ENCODE measurements at places on chromosomes 7 and 10.

GRCh38 chr7:118250860-118251494 lies 26.5 kb downstream of the ANKRD7 start:
- DNase-seq, result no peak

DNA sequence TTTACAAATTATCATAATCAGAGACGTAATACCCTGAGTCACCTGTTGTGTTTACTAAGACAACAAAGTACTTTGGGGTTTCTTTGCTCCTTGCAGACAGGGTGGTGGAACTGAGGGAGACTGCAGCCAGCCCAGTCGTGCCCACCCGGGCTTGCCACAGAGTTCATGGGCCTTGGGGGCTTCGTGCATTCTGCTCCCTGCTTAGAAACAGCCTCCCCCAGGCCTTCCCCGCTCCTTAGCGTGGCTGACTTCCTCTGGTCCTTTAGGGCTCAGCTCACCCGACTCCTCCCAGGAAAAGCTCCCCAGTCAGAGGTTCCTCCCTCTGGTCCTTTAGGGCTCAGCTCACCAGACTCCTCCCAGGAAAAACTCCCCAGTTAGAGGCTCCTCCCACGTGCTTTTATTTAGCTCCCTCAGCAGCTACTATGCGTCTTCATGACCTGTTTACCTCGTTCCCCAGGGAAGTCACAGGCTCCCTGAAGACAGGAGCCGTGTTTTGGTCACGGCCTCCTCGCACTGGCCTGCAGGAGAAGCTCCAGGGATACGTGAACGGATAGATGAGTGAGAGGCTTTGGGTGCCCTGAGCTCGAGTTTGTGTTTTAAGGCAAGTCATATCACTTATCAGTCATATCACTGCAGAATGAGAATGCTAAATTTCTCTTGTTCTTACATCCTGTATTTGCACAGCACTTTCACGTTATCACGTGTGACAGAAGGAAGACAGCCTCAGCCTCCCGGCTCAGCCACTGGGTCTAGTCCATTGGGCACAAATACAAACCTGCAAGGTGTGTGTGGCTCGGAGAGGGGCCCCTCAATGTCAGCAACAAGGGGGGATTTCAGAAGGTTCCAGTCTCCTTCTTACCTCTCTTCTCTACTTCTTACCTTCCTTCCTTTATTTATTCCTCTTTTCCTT lies 52.7 kb upstream of the VIPR2 start:
- DNase-seq, result no peak

- DNase-seq, result no peak
These were observed 70.0 kb upstream of the PCBD1 start for GRCh38 chr10:70958396-70958795.

- peak; percentile 64 for DNase-seq
These were observed at the start of gene DPYSL4 for GRCh38 chr10:132186488-132187429. DPYSL4 (plus strand) TSS chr10:132186948; CDS start chr10:132187064, 116 bp downstream.

- no peak for DNase-seq
These were observed 12.6 kb downstream of the SMURF1 start for GRCh38 chr7:99131290-99131689.

DNA sequence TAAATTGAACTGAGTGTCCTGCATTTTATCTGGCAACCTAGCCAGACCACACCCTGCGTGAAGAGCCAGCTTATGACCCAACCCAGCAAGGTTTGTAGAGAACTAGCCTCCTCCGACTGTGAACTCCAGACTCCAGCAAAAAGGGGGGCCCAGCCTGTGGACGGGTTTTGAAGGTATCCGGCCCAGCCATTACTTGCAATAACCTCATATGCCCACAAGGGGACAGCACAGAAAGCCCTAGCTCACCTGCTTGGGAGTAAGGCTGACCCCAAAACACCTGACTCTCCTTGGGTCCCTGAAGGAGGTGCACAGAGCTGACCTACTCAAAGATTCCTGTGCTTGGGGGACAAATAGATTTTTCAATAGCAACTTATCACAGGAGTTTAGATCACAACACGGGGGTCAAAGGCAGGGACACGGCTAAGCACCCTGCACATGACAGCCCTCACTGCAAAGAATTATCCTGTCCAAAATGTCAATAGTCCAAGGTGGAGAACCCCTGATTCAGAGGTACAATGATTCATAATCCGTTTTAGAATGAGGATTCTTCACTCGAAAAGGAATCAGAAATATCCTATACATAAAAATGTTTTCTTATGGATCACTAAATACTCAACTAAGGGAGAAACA lies 4.6 kb downstream of the TRPV6 start:
- DNase-seq, result no peak

DNA sequence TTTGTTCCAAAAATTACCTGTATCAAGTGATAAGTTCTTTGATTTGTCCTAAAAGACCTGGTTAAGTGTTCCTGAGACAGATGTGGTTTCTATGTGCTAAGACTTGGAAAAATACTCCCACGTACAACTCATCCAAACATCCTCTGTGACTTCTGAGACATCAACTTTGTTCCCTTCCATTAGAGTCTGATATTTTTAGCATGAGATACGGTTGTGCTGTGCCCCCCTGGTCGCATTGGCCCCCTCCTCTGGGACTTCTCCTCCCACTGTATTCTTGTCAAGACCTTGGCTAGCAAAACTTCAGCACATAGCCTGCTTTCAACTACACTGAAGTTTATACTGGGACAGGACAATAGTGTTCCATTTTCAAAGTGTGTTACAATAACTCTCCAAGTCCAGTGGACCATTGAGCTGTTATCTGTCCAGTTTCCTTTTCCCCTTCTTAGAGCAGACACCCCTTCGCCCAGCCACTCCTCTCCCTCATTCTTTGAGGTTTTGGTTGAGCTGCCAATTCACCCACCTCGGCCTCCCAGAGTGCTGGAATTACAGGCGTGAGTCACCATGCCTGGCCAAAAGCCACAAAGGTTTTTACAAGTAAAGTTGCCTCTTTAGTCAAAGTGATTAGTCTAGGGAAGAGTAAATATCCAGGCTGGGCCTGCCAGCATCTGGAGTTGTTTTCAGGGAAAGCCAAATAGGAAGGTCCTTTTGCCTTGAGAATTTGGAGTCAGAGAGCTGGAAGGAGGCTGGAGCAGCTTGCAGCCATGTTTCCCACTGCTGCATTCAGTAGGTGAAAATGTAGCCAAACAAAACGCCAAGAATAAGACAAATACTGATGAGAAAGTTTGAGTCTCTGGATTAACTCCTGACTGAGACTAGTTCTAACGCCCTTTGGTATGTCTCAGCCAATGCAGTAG lies 17.8 kb upstream of the PDLIM1 start:
- DNase-seq, result no peak

GRCh38 chr7:42880392-42880791 lies 31.5 kb downstream of the C7orf25 start:
- DNase-seq, result no peak

- DNase-seq, result no peak
These were observed 24.9 kb upstream of the OR9A4 start for GRCh38 chr7:141891336-141891735.

GRCh38 chr7:82449910-82450309 lies 6.3 kb upstream of the CACNA2D1 start:
- no peak for DNase-seq

GRCh38 chr10:7417807-7418206 lies 7.0 kb upstream of the SFMBT2 start:
- no peak for DNase-seq

GRCh38 chr7:120456699-120457098 lies 183.7 kb downstream of the KCND2 start:
- no peak for DNase-seq

DNA sequence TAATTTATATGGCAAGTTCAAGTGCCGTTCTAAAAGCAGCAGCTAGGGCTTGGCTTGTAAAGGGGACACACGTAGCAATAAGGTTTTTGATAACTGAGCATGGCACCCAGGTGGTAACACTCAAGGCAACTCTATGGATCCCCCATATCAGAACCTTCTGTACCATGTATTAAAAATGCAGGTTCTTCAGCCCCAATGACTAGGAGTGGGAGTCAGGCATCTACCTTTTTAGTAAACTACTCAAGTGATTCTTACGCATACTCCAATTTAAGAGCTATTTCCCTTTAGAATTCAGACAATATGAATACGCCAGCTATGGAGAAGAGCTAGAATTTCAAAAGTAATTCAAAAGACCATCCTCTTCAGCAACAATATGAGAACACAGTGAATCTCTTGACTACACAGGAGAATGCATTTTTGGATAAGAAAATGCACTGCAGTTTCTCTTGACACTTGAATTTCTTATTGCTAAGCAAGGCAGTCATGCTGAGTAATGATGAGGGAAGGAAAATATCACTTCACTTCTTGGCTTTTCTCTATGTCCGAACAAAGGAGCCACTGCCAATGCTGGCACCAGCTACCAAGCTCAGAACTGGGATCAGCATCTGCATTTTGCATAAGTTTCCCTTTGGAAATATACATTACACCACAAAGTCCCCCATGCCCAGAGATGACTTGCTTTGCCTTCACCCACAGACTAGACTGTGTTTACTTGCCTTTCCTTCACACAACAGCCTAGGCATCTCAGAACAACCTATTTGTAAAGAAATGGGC lies 53.5 kb downstream of the ABLIM1 start:
- DNase-seq, result no peak

DNA sequence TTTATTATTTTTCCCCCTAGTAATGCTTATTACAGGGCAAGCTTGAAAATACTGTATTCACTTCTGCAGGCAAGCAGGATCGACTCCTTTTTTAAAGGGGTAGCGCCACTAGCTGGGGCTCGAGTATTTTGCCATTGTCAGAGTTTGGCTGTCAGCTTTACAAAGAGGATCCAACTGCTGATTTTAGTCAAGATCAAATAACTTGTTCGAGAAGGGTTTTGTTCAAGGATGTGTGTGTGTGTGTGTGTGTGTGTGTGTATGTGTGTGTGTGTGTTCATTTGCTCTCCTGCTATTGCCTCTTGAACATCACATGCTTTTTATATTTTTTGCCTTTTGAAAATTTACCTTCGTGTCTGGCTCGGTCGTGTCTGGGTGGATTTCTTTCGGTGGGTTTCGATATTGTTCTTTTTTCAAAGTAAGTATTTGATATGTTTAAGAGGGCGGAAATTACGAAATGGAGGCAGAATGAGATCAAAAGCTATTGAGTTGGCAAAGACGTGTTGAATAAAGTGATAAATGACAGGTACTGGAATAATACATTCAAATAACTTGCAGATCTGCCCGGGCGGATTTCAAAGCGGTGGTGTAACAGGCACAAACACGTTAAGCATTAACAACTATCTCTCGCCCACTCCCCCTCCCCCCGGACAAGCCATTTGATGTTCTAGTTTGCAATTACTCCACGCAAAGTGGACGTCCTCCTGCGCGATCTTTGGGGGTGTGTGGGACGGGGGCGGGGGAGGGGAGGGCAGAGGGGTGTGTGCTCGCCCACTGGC lies 1.1 kb downstream of the ARID5B start:
- DNase-seq, result peak; percentile 31

- DNase-seq, result no peak
These were observed 32.0 kb downstream of the STK31 start for GRCh38 chr7:23742051-23742450.

GRCh38 chr10:113716109-113716910 lies 35.2 kb upstream of the PLEKHS1 start:
- DNase-seq, result no peak

- DNase-seq, result no peak
These were observed 91.3 kb downstream of the SCRN1 start for GRCh38 chr7:29898301-29898700.

DNA sequence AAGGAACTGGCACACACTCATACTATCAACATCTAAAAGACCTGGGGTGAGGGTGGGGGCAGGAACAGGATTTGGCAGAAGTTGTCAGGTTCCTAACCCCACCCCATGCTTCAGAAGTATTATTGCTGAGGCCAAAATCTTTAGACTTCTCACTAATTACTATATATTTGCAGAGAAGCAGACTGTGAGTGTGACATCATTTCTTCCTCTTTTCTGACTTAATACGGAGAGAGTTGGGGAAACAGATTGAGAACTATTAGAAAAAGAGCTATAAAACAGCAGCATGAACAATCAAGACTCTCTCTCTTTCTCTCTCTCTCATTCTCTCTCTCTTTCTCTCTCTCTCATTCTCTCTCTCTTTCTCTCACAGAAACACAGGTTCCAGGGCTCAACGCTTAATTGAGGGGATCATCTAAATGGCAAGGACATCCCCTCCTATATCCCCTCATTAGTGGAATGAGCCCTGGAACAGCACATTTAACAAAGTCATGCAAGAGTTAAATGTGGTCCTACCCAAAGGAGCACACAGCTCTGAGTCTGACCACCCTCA lies 94.8 kb downstream of the KCNMA1 start:
- no peak for DNase-seq

DNA sequence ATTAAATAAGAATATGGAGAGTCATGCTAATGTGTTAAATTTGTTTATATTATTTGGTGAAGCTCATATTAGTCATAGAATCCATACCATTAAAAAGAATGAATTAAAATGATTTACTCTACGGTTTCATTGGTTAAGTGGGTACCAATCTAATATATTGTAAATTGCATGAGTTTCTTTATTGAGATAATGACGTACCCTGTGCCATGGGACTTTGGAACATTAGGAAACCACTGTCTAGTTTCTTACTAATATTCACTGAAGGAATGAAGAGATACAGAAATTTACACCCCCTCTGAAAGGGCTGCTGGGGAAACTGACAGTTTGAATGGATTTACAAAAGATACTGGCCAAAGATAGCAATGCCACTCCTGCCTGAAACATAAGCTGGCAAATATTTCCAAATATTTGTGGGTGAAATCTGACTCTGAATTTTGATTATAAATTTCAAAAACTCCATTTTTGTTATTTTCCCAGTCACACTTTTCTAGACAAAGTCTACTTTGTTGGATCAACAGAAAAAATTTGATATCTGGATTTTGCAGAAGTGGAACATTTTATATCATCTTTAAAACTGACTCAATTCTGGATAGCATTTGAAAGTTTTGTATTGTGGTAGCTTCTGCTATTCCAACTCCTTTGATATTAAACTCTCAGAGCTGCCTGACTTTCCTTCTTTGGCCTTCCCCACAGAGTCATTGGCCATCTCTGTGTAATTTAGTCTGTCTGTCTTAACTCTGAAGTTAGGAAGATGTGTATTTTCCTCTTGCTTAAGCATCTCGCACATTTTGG lies 22.3 kb downstream of the MDFIC start:
- DNase-seq, result no peak

- DNase-seq, result peak; percentile 21
These were observed 90.1 kb downstream of the EPC1 start for GRCh38 chr10:32256613-32257437.

- DNase-seq, result no peak
These were observed 196.3 kb downstream of the EBF3 start for GRCh38 chr10:129767751-129768150.

GRCh38 chr10:58531084-58531695 lies 18.5 kb downstream of the BICC1 start:
- peak; percentile 11 for DNase-seq

DNA sequence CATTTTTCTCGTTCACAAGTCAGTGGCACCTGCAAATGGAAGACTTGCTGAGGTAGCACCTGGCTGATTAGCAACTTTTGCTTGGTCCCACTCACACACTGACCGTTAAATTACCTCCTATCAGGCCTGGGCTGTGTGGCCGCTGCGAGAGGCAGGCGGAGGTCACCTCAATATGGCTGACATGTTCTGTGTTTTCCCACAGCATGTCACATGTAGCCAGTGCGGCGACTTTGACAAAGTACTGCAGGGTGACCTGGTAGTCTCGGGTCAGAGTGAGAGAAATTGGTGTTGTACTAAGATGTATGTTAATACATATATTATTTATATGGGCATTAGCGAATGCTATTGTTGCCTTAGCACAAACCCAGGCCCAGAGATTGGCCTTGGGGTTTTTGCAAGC lies 307.5 kb downstream of the LRMDA start:
- no peak for DNase-seq

All from caudate nucleus (tissue), 63 donors.